Psoas muscle (tissue), 8 donors: ENCODE measurements at places on chromosomes 1 and 21. TPM values are rescaled to one million over a fixed set of nuclear protein-coding genes. Genes with fewer than 3 reads are reported as not detected.

COPA gene
- 75.2 TPM for total RNA-seq

KCNA3 gene
- total RNA-seq, result not detected

DNA sequence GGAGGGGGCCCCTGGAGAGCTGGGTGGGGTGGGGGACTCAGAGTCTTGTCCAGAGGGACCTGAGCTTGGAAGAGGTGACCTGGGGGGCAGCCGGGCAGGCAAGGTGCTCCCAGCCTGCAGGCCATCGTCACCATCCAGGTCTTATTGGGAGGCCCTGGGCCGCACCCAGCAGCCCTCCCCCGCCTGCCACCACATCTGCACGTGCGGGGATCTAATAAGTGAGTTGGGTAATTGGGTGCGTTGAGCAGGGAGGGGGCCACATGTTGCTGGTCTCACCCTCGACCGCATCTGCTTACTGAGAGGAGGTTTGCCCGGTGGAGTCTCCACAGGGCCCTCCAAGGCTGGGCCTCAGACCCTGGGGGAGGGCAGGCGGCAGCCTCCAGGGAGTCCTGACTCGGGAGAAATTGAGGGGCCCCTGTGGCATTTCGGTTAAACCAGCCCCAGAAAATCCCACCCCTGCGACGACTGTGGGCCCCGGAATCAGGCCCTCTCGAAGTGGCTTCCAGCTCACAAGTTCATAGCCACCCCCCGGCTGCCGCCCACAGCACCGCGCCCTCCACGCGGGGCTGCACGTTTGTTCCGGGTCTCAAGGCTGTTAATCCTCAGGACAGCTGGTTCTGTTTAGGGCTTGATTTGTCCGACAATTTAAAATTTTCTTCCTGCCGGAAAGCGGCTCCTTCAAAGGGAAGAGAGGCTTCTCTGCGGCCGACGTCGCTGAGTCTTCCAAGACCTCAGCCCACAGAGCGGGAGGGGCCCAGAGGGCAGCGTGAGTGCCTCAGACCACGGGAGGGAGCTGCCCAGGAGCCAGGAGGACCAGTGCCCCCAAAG lies 14.7 kb upstream of the COL6A2 start:
- DNase-seq, result peak; percentile 16

GRCh38 chr1:201479201-201479730 lies 10.3 kb upstream of the PHLDA3 start:
- no peak for DNase-seq

DNA sequence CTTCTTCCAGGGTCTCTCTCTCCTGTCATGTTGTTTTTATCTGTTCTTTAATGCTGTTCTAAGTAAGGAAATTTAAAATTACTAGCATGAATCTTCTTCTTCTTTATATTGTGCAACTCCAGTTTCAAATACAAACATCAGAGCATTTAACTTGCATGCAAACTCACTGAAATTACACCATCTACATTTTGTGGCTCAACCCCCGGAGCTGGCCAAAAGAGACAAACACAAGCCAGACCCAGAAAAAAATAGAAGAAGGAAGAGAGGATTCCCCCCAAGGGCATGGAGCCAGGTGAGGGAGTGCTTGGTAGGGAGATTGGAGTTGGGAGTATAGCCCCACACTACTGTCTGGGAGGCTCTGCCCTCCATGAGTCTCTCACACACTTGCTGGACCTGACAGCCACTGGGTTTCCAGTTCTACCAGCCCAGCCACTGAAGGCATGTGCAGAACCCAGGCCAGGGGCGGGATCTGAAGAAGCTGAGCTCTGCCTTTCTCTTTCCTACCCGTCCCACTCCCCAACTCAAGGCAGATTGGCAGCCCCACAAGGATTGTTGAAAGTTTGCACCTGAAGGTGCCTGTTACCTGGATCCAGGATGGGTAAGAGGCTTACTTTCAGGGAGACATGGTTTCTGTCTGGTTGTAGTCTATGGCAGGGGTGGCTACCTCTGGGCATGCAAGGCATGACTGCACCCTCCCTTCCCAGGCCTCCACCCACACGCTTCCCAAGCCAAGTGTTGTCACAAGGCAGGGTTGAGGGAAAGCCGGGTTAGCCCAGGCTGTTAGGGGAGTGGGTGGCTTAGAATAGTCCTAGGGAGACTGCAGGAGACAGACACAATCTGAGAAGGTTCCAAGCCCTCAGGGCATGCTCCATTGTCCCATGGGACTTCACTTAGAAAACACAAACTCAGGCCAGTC lies 297.2 kb downstream of the TGFB2 start:
- no peak for DNase-seq

DNA sequence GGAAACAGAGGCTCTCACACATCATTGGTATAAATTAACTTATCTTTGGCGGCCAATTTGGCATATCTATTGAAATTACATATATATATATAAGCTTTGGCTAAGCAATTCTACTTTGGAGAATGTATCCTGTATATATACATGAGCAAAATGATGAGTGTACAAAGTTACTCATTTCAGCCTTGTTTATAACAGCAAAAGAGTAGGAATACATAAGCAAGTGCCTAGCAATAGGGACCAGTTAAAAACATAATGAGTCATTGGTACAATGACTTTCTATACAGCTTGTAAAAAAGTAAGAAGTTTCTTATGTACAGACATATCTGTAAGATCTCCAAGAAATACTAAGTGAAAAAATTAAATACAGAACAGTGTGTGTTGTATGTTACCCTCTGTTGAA lies 190.8 kb downstream of the LTN1 start:
- no peak for DNase-seq
